ENCODE measurements at places on chromosomes 12 and 14.

DNA sequence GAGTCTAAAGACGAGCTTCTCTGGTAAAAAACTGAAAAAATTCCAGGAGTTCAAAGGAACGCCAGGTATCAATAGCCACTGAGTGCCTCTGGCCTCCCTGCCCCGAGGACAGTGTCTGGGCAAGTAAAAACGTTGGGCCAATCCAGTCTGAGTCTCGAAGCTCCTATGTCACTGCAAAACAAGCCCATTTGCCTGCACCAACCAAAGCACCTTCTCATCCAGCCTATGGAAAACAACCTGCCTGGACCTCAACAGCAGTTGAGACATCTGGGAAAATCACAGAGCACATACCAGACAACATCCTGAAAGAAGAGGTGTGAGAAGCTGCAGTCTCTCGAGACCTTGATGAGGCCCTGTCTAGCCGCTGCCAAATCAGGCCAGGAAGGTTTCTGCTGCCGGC, 56.6 kb downstream of the RNF34 start:
- DNase-seq = no peak

- DNase-seq = no peak
Observed at GRCh38 chr14:100104523-100105300, 39.5 kb downstream of the EVL start.

- no peak for DNase-seq
Observed at GRCh38 chr12:43852744-43853143, 16.9 kb downstream of the TMEM117 start.

DNA sequence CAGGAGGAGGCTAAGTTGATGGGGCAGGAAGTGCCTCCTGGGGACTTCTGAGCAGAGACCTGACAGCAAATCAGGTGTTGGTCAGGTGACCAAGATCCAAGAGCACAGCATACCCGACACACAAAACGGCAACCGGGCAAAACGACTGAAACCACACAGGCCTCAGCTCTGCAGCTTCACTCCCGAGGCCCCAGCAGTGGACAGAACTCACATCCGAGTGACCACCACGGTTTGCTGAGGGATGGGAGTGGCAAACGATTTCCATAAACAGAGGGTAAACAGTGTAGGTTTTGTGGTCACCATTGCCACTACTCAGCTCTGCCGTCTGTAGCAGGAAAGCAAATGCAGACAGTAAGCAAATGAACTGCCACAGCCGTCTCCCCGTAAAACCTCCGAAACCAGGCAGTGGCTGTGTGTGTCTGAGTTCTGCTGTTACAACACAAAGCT, 14.4 kb downstream of the CHFR start:
- DNase-seq = no peak
